ENCODE measurements at places on chromosomes 4 and X.

DNA sequence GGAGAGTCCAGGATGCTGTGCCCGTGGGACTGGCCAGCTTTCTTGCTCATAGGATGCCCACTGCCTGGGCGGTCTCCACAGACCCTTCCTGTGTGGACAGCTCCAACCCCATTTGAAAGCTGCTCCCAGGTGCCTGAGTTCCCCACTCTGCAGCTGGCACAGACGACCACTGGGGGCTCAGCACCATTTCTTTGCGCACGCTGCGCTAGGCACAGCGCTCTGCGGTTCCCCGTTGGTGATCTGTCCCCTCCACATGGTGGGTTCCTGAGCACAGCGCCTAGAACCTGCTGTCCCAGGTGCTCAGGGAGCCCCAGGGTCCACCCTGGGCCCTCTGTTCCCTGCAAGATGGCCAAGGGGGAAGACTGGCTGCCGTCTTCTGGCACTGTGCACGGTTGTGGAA, 45.4 kb upstream of the AFAP1 start:
- DNase-seq: no peak

GRCh38 chr4:38769441-38769840, 13.3 kb downstream of the TLR10 start:
- DNase-seq: no peak

DNA sequence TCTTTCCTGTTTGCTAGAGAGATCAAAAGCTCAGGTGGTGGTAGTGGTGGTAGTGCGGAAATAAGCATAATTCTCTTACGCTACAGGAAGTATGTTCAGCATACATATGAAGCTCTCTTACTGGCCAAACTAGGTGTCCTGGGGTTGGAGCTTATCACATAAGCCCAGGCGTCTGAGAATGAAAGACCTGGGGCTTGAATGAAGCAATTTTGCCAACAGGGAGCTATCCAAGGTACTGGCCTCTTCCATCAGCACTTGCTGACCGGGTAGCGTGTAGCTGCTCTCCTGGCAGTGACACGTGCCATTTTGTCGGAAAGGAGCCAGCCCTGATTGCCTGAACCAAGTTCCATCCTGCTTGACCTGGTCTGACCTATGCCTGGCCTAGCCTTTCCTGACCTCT, 65.9 kb upstream of the HPF1 start:
- DNase-seq: no peak

DNA sequence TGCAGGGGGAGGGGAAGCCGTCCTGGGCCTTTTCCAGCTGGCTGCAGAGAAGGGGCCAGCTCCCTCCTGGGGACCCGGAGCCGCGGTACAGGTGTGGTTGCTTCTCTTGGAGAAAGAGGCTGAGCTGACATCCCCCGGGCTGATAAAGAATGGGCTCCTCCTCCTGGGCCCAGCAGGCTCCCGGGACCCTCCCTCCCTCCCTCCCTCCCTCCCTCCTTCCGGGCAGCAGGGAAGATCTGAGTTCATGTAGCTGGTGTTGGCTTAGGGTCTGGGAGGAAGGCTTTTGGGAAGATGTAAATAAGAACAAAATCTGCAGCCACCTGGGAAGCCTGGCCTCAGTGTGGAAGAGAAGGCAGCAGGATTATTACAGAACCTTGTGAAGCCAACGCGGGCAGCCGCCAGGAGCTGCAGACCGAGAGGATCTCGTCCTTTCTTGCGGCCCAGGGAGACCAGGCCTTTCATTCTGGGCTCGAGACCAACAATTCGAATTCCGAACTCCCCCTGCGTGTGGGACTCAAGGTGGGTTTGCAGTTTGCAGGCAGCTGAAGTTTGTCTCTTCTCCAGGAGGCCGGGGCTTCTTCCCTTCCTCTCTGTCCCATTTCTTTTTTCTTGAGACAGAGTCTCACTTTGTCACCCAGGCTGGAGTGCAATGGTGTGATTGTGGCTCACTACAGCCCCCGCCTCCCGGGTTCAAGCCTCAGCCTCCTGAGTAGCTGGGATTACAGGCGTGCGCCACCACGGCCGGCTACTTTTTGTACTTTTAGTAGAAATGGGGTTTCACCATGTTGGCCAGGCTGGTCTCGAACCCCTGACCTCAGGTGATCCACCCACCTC, at the start of gene PLCXD1:
Gene PLCXD1, plus strand, starts transcription at position 216 of the 834 bp plus-strand sequence. CDS start 2,807 bp downstream, outside the sequence.
- DNase-seq: no peak

DNA sequence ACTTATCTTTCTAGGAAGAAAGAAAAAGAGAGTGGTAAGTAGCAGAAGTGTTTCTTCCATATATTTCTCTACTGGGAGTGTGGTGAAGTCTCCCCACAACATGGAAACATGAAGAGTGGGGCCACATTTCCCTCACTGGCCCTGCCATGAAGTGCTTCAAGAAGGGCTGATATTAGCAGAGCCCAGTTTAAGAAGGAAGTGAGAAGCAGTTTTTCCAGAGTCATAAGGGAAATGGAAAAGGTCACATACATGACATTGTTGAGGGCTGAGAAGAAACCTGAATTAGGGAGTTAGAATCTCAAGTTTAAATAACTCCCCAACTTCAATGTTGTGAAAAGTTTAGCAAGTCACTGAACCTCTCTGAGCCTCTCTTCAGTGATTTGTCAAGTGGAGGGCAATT, 171.9 kb upstream of the RBPJ start:
- no peak for DNase-seq

GRCh38 chr4:54077812-54078211, 13.4 kb upstream of the CHIC2 start:
- DNase-seq: no peak

- no peak for DNase-seq
These were observed 15.3 kb downstream of the RNF4 start for GRCh38 chr4:2484185-2484584.

- DNase-seq: no peak
These were observed 141.8 kb downstream of the TSPAN5 start for GRCh38 chr4:98516441-98517217.

GRCh38 chrX:39576041-39576872, 521.5 kb downstream of the BCOR start:
- DNase-seq: no peak

DNA sequence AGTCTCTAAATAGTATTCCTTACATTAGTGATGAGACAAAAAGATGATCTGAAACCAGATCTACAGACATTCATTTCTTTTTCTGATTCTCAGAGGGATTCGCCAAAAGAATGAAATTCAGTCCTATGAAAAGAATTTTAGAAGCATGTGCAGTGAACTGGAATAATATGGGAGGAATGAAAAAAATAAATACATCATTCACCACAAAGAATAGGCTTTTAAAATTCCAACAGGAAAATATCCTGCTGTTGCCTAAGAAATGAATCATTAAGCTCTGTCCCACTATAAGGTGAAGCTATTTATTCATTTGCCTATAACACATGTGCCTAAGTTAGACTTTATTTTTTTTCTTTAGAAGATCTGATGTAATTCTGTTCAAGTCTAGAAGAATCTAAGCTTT, 165.9 kb downstream of the IL15 start:
- no peak for DNase-seq

DNA sequence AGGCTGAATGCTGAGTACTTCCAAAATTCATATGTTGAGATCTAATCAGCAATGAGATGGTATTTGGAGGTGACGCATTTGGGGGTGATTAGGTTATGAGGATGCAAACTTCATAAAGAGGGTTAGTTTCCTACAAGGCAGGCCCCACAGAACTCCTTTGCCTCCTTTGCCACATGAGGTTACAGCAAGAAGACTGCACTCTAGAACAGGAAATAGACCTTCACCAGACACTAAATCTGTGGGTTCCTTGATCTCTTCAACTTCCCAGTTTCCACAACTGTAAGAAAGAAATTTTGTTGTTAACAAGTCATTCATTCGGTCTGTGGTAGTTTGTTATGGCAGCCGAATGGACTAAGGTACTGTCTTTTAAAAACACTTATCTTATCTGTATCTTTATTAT, 681.9 kb upstream of the HS3ST1 start:
- no peak for DNase-seq

DNA sequence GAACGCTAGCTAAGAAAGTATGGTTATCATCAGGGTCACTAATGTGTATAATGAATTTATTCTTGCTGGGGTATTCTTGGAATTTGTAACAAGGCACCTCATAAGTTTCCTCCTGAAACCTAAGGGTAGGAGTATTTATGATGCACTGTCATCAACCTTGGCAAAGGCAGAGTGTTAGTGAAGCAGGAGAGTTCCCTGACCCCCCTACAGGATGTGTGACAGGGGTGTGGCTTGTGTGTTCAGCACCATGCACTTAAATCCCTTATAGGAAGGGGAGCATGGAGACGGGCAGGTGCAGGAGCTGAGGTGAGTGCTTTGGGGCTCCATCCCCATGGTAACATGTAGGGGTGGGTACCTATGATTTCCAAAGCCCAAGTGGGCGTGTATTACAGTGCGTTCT, 237.7 kb downstream of the GALNTL6 start:
- no peak for DNase-seq

Measured in T-helper 1 cell (primary cell).